Osteoblast (primary cell): ENCODE measurements at places on chromosomes 12 and 14. TPM values are rescaled to one million over a fixed set of nuclear protein-coding genes. Genes with fewer than 3 reads are reported as not detected.

The PPP1R1A gene
- total RNA-seq, result 0.36 TPM in 1 of 2 replicates, not detected in the other

The OR4K5 gene
- not detected in 2 replicates for total RNA-seq

The AMIGO2 gene
- 5.6 and 8.0 TPM in 2 replicates for total RNA-seq

The HOXC11 gene
- 1.1 and 1.5 TPM in 2 replicates for total RNA-seq

The TROAP gene
- 2.5 and 3.5 TPM in 2 replicates for total RNA-seq

- H3K4me1 ChIP-seq, result peaks cover 26% of the 10 kb centered on the region
- H3K27ac ChIP-seq, result no peak overlapping the region
- no peak overlapping the region for H3K4me3 ChIP-seq
- no peaks in the 10 kb centered on the region for H3K36me3 ChIP-seq
Observed at GRCh38 chr12:103838254-103838914, 2.6 kb downstream of the NT5DC3 start.

GRCh38 chr12:8590842-8591545, 21.7 kb downstream of the AICDA start:
- H3K27me3 ChIP-seq, result no peaks in the 10 kb centered on the region
- DNase-seq, result no peak
- H3K4me3 ChIP-seq, result no peak overlapping the region
- no peaks in the 10 kb centered on the region for H3K36me3 ChIP-seq

- H3K27me3 ChIP-seq, result no peaks in the 10 kb centered on the region
- no peaks in the 10 kb centered on the region for H3K36me3 ChIP-seq
- H3K4me1 ChIP-seq, result peaks cover 17% of the 10 kb centered on the region
- no peak overlapping the region for H3K4me3 ChIP-seq
Observed at GRCh38 chr14:89004166-89004565, 179.7 kb downstream of the TTC8 start.

- no peak for DNase-seq
- H3K27me3 ChIP-seq, result no peaks in the 10 kb centered on the region
- peaks cover 7% of the 10 kb centered on the region for H3K4me1 ChIP-seq
- no peak overlapping the region for H3K27ac ChIP-seq
- no peaks in the 10 kb centered on the region for H3K36me3 ChIP-seq
Observed at GRCh38 chr12:27905285-27906126, 67.0 kb downstream of the PTHLH start.

GRCh38 chr14:83331513-83331912, 1797.9 kb upstream of the SEL1L start:
- no peaks in the 10 kb centered on the region for H3K4me1 ChIP-seq
- no peak overlapping the region for H3K27ac ChIP-seq
- H3K27me3 ChIP-seq, result no peaks in the 10 kb centered on the region
- DNase-seq, result no peak
